Coronary artery (tissue), 2 donors: ENCODE measurements at places on chromosomes 7 and 10.

DNA sequence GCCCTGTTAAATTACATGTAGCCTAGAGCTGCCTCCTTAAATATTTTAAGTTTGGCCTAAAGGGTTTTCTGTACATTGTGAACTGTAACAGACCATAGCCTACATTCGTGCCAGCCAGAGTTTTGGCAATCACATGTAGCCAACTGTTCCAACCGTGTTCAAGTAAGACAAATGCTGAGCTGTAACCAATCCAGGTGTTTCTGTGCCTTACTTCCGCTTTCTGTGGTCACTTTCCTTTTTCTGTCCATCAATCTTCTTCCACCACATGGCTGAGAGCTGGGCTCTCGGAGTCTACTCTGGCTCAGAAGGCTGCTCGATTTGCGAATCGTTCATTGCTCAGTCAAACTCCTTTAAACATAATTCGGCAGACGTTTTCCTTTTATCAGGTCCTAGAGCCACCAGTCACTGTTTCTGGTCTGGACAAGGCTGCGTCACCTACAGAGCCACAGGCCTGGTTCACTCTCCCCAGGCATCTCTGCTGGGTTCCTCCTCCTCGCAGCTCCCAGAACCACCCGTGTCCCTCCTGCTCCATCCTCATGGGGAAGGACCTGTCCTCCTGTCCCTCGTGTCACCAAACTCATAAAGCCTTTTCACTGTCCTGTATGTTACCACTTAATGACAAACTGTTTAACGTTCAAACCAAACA is 158.0 kb upstream of the RHEB start:
- no peak for DNase-seq

DNA sequence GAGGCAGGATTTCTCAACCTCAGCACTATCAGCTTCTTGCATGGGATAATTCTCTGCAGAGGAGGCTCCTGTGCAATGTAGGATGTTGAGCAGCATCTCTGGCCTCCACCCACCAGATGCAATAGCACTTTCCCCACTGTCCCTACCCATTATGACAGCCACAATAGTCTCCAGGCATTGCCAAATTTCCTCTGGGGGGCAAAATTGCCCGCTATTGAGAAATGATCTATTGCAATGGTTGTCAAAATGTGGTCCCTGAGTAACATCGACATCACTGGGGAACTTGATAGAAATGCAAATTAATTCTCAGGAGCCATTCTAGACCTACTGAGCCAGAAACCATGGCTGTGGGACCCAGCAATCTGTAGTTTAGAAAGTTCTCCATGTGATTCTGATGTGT is 7.0 kb downstream of the KCNK18 start:
- no peak for DNase-seq

DNA sequence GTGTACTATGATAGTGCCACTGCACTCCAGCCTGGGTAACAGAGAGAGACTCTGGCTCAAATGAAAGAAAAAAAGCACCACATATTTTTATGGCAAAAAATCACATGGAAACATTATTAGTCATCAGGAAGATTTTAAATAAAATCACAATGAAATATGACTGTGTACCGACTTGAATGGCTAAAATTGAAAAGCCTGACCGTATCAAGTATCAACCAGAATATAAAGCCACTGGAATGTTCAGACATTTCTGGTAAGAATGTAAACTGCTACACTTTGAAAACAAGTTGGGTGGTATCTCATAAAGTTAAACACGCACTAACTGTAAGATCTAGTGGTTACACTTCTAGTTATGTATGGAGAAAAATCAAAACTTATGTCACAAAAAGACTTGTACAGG is 306.7 kb upstream of the MBL2 start:
- DNase-seq, result no peak

DNA sequence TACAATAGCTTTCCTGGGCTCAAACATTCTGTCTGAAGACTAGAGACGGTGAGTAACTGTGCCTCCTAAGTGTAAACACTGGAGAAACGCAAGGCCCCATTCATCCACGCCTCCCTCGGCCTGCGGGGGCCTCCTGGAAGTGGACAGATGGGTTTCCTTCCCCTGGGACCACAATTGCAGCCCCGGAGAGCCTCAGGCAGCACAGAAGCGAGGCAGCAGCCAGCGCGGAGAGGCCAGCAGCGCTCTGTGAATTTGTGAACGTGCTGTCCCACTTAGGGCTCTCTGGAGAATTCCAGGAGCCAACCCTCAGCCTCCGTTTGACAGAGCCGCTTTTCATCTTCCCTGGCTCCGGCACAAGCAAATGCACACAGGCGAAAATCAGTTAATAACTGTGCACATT is 23.2 kb upstream of the CALN1 start:
- DNase-seq, result no peak

DNA sequence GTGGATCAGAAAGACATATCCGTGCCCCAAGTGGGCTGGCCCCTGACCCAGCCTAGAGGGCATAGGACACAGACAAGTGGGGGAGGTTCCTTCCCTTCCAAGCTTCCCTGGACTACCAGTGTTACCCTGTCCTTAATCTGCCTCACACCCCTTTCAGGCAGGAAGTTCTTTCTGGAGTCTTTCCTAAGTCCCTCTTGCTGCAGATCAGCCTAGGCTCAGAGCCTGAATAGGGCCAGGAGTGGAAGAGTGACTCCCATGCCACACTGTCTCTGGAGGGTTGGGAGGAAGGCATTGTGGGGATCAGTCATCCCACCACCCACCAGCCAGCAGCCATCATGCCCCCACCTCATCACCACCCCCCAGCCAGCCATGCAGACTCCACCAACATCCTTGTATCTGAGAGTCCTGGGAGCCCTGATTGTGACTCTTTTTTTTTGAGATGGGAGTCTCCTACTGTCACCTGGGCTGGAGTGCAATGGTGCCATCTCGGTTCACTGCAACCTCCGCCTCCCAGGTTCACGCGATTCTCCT is 22.6 kb downstream of the POLL start:
- peak; percentile 59 for DNase-seq

DNA sequence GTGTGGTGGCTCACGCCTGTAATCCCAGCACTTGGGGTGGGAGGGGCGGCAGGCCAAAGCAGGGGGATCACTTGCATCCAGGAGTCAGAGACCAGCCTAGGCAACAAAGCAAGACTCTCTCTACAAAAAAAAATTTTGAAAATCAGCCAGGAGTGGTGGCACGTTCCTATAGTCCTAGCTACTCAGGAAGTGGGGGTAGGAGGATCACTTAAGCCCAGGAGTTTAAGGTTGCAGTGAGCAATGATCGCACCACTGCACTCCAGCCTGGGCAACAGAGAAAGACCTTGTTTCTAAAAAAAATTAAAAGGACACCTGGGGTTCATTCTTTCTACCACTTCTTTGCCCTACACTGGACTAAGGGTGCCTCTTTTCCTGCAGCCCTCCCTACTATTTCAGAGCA is 15.1 kb downstream of the WAPL start:
- no peak for DNase-seq

GRCh38 chr10:122128357-122128756 is 139.4 kb downstream of the TACC2 start:
- no peak for DNase-seq

DNA sequence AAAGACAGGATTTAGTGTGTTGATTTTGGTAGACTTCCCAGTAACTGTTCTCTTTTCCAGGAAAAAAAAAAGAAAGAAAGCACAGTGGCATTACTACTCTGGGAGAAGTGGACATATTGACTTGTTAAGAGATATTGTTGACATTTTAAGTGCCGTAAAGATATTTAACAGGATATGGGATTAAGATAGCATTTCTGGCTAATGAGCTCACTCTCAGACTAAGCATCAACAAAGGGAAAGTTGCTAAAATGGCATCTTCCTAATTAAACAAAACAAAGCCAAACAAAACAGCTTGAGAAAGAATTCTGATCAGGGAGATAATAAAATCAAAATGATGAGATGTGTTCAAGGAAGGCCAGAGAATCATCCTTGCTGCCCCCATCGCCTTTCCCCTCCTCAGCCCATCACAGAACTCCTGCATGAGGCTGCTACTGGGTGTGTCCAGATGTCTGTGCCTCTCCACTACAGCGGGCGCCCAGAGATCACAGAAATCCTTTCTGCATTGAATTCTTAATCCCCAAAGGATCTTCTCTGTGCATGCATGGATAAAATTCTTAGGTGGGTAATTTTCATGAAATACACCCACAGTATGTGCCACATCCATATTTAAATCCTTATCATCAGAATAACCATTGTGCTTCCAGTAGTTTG is 270.5 kb downstream of the POU6F2 start:
- DNase-seq, result no peak

GRCh38 chr7:128446306-128446705 is 9.4 kb upstream of the HILPDA start:
- DNase-seq, result no peak
